ENCODE measurements at places on chromosomes 13 and 19.

GRCh38 chr19:47703301-47703700 is 9.9 kb upstream of the EHD2 start:
- DNase-seq, result no peak

- DNase-seq, result no peak
These were observed 20.7 kb downstream of the LYPD3 start for GRCh38 chr19:43444531-43445287.

GRCh38 chr13:110034031-110034549 is 247.7 kb upstream of the IRS2 start:
- DNase-seq, result no peak

DNA sequence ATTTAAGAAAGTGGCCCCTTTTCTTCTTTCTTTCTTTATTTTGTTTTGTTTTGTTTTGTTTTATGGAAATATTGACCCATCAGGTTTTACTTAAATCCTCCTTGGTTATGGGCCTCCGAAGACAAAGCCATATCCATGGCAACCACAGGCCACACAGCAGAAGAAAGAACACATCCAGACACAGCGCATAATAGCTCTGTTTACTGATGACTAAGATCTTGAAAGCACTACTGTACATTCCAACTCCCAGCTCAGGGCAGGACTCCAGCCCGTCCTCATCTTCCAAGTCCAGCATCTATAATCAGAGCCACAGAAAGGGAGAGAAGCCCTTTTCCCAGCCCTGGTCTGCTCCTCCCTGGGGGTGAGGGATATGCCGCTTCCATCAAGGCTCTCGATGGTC is 84.3 kb downstream of the NUFIP1 start:
- DNase-seq, result no peak

DNA sequence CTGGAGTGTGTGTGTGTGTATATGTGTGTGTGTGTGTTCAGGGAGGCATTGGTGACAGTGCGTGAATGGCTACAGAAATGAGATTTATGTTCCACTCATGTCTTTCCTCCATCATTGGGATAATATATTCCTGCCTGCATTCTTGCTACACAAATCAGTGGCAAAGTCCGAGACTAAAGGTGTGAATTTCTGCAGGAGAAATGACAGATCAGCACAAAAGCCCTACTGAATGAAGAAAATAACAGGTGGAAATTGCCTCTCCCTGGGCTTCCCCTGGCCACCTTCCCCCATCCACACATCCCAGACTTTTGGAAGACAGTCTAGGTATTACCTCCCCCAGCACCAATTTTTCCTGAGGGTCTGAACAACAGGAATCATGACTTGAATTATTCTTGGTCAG is 10.1 kb downstream of the SIGLEC6 start:
- DNase-seq, result no peak

DNA sequence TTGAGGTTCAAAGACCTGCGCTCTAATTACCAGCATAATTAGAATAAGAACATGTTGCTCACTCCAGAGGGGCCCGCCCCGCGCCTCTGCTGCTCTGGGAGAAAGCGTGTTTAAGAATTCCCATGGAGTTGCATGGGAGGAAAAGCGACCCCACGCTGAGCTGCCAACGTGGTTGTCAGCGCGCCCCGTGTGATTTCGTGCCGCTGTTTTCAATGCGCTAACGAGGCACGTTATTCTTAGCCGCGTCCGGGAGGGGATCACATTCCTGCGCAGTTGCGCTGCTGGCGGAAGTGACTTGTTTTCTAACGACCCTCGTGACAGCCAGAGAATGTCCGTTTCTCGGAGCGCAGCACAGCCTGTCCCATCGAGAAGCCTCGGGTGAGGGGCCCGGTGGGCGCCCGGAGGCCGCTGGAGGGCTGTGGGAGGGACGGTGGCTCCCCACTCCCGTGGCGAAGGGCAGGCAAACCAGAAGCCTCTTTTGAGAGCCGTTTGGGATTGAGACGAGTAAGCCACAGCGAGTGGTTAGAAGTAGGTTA is 173.8 kb upstream of the SOX1 start:
- peak; percentile 89 for DNase-seq

DNA sequence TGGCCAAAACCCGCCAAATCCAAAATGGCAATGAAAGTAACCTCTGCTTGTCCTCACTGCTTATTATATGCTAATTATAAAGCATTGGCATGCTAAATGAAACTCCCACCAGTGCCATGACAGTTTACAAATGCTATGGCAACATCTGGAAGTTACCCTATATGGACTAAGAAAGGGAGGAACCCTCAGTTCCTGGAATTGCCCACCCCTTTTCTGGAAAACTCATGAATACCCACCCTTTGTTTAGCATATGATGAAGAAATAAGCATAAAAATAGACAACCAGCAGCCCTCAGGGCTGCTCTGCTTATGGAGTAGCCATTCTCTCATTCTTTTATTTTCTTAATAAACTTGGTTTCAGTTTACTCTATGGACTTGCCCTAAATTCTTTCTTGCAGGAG is 269.8 kb downstream of the OLFM4 start:
- DNase-seq, result no peak

GRCh38 chr13:43448605-43449336 is 338.0 kb downstream of the ENOX1 start:
- no peak for DNase-seq

DNA sequence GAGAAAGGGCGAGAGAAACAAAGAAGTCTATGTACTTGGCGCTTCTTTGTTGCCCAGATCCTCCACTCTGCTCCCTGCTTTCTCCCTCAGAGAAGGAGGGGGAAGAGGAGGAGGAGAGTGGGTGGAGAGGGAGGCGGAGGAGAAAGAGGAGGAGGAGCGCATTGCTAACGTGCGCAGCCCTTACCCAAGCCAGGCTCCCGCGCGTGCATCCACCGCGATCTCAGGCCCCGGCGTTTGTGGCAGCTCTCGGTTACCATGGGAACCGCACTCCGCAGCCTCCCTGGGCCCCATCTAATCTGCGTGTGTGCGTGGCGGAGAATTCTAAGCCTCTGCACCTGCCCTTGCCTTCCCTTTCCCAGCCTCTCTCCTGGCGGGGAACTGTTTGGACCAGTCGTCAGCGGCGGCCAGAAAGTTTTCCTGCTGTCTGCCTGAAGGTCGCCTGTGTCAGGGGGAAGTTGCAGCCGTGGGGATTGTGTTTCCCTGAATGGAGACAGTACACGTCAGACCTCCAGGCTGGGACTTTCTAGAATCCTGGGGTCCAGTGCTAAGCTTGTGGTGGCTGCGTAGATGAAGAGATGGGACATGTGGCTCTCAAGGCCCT is at the start of gene ERICH6B:
Gene ERICH6B, minus strand, starts transcription at position 239 of the 601 bp plus-strand sequence. CDS start 18,734 bp downstream, outside the sequence.
- peak; percentile 83 for DNase-seq

- DNase-seq, result no peak
These were observed 26.6 kb downstream of the COL4A1 start for GRCh38 chr13:110280231-110280813.

- DNase-seq, result peak; percentile 99
These were observed at the start of gene ZNF529 for GRCh38 chr19:36573020-36573894. TSS of gene ZNF529 (minus strand) at chr19:36573292. CDS start at chr19:36572346, 946 bp downstream.

- no peak for DNase-seq
These were observed 1.6 kb downstream of the NACC1 start for GRCh38 chr19:13119627-13120026.

DNA sequence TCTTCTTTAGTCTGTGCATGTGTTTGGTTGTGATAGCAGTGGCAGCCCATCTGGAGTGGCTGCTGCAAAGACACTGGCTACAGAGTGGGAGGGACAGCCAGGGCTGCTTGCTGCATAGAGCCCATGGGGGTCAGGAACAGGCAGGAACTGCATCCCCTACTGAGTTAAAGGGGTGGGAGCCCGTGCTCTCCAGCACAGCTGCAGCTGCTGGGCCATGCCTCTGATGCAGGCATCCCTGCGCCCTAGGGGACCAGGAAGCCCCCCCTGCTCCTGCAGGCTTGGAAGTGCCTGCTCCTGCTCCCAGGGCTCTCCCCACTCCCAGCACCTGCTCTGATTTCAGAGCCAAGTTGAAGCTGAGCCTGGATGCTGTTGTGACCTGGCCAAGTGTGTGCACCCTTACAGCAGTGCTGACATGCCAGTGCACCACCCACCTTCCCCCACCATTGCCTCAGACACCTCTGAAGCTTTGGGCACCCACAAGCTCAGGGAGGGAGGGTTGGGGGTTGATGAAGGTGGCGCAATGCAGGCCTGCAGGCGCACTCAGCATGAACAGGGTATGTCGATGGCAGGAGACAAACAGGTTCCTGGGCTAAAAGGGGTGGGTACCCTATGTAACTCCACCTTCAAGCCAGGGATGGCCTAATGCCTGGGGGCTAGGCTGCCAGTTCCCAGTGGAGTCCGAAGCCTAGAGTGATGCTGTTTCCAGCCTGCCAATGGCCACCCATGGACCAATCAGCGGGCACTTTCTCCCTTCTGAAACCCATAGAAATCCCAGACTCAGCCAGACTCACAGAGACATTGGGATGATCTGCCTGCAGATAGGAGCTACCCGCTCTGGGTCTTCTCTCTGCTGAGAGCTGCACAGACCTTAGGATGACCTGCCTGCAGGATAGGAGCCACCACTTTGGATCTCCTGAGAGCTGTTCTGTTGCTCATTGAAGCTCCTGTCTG is 919.9 kb upstream of the MIR17HG start:
- DNase-seq, result no peak

DNA sequence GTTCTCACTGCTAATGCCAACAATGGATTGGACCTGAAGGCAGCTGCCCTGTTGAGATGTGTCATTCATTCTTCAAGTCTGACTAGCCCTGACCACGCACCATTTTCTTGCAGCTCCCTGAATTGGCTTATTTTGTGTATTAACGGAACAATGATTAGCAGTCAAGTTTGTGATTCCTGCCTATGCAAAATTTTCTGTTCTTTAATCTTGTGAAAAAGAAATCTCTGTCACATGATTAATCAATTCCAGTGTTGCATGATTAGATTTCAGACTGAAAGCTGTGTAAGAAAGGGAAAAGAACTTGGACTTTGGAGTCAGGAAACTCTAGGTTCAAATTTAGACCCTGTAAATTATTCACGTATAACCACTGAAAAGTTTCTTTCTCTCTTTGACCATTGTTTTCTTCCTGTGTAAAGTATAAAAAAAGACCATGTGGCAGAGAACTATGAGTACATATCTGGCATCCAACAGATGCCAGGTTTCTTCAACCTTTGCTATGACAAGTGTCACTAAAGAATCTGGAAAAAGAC is 64.5 kb upstream of the SLC10A2 start:
- DNase-seq, result no peak

GRCh38 chr13:105445796-105446195 is 1089.7 kb downstream of the EFNB2 start:
- no peak for DNase-seq

DNA sequence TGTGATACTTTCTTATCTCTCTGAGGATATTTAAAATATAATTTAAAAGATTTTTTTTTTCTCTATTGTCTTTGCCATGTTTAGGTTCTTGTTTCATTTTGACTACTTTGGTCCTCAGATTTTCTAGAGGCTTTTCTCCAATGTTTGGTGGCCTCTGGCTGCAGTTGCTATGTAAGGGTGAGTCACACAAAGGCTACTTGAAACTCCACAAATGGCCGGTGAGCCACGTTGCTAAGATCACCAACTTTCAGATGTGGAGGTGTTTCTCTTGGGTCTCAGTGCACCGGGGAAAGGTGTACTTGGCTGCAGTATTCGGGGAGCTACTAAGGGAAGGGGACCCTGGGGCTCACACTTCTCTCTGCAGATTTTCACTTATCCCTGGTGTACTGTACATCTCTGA is 248.1 kb downstream of the HS6ST3 start:
- no peak for DNase-seq

- DNase-seq, result no peak
These were observed 465.7 kb downstream of the SLITRK6 start for GRCh38 chr13:85333506-85334020.

DNA sequence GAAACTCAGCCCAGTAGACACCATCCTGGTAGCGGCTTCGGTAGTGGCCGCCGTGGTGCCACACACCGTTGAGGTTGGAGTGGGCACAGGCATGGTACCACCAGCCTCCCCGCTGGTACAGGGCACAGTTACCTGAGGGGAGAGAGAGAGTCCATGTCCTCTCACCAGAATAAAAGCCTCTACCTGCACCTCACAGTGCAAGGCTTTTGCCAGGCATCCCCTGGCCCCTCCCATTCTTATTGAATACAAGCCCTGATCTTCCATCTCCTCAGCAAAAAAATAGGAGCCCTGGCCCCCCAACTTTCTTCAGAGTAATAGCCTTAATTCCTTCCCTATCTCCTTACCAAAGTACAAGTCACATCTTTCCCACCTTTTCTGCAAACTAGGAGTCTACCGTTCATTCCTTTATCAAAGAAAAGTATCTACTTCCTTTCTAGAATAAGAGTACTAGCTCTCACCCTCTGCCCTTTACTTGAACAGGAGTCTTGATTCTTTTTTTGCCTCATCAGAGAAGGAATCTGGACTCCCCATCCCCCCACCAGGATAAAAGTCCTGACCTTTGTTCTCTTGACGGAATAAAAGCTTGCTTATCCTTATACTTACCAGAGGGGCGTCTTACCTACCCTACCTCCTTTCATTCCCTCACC is 6.7 kb downstream of the SHFL start:
- no peak for DNase-seq

DNA sequence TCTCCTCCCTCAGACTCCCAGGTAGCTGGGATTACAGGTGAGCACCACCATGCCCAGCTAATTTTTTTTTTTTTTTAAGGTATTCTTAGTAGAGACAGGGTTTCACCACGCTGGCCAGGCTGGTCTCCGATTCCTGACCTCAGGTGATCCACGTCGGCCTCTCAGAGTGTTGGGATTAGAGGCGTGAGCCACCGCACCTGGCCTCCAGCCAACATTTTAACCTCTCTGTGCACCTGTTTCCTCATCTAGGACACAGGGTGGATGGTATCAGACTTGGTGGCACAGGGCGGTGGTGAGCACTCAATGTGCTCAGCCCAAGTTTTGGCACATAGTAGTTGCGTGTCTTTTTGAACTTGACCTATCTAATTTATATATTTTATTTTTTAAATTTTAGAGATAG is 12.5 kb downstream of the APBA3 start:
- no peak for DNase-seq

DNA sequence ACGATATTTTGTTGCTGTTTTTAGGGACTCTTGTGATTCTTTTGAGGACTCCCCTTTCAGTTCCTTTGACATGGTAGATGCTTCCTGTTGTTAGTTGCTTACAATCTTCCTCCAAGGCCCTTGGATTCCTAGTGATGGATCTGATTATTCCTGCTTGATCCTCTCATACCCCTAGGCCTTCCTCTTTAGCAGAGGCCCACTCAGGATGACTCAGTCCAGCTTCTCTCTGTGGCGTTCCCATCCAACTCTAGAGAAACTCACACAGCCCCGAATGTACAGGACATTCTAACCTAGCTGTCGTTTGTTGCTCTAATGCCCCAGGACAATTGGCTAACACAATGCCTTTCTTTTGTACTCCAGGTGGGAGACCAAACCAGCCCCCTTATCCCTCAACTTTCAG is 191.4 kb downstream of the POSTN start:
- DNase-seq, result no peak

DNA sequence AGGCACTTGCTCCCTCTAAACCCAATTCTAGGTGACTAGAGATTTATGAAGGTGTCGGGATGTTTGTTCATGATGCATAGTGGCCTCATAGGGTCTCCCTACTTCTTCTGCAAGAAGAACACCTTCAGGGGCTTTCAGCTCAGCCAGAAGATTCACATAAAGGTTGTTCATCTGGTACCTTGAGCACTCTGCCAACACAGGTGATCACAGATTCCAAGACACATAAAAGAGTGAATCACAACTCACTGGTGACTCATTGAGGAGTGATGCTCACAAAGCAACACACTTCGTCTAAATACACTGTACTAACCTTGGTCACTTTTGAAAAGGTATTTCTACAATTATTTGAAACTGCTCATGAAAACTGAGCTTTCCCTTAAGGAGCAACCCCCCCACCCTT is 6.8 kb upstream of the ZNF324 start:
- DNase-seq, result no peak

Data from mesendoderm (in vitro differentiated cells).